Naive thymus-derived CD8-positive, alpha-beta T cell (primary cell): ENCODE measurements at places on chromosomes 13 and 19.

DNA sequence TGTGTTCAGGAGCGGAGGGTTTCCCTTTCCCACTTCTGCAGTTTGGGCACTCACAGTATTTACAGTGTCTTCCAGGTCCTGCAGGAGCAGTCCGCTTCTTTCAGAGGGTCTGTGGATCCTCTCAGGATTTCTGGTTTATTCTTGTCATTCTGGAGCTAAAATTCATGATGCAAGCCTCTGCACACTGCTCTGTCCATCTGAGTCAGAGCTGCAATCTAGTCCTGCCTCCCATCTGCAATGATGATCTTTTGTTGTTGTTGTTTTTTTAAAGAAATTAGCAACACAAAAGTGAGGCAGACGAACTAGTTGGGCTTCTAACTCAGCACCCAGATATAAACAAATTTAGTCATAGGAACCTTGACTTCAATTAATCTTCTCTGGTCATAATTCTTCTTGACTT is 86.5 kb downstream of the DLEU7 start:
- DNase-seq: no peak

GRCh38 chr13:70534466-70534865 is 426.2 kb upstream of the KLHL1 start:
- DNase-seq: no peak

- no peak for DNase-seq
Observed at GRCh38 chr13:103007427-103007762, 58.8 kb downstream of the SLC10A2 start.

GRCh38 chr19:15453906-15454860 is 4.4 kb upstream of the WIZ start:
- DNase-seq: no peak

DNA sequence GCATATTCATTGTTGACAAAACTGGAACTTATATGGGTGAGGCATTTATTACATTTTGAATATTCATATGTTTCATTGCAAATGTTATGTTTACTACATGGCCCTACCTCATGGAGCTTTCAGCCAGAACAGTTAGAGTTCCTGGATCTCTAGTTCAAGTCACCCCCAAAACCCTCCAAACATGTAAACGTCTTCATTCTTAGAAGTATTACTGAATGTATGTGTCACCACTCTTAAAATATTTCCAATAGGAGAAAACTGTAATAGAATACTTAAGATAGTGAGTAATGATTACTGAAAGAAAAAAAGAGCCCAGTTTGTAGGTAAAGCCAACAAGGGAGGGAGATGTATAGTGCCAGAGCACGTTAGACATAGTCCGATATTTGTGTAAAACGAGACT is 23.5 kb downstream of the URI1 start:
- no peak for DNase-seq

DNA sequence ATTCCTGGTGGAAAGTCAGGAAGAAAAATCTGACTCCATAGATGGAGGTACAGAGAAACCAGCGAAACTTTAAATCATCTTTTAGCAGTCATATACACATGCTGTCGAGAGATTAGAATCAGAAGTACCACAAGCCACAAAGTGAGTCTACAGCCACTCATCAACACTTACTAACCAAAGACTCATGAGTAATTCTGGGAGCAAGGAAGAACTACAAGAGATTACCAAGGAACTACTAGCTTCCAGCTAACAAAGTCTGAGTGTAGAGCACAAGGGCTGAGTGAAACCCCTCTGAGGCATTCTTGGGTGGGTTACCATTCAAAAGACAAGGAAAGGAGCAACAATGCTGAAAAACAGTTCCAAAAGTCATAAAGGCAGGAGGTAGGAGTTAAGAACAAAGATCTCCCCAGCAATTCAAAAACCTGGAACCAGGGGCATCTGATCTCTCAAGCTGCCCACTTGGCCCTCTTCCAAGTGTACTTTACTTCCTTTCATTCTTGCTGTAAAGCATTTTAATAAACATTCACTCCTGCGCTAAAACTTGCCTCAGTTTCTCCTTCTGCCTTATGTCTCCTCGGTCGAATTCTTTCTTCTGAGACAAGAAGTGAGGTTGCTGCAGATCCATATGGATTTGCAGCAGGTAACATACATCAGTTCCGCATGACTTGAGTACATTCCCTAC is 13.0 kb downstream of the RBM26 start:
- DNase-seq: no peak
